ENCODE measurements at places on chromosomes 16 and 17. TPM values are rescaled to one million over a fixed set of nuclear protein-coding genes. Genes with fewer than 3 reads are reported as not detected.

DNA sequence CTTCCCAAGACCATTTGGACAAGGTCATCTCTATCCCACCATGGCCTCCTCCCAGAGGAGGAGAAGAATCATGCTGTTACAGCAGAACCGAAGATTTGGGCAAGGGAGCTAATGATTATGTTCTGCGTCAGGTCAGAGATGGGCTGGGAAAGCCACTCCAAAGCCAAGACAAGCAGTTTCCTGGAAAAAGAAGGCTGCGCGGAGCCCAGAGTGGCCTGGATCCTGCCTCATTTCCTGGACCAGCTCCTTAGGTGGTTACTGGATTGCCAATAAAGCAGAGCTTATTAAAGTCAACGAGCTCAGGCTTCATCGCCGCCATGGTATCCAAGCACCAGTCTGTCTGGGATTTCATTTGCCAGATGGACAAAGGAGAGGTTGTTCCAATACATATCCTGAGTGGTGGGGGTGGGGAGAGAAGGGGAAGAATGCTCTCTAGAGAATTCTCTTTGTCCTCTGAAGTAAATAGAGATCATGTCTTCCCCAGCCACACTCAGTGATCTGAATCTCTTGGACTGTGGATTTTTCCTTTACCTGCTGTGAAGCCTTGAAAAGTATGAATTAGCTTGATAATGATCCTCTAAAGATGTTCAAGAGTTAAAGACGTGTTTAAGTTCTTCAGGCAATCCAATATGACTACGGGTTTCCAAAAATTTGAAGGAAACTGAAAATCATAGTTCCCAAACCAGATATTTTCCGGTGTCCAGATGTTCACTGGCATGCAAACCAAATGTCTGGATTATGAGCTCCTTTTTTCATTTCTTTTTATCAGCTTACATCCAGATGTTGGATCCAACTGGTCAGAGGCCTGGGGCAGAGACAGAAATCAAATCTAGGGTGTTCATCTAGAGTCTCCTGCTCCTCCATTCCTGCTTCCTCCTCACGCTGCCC, 17.7 kb downstream of the PRAC1 start:
- no peak for DNase-seq

DNA sequence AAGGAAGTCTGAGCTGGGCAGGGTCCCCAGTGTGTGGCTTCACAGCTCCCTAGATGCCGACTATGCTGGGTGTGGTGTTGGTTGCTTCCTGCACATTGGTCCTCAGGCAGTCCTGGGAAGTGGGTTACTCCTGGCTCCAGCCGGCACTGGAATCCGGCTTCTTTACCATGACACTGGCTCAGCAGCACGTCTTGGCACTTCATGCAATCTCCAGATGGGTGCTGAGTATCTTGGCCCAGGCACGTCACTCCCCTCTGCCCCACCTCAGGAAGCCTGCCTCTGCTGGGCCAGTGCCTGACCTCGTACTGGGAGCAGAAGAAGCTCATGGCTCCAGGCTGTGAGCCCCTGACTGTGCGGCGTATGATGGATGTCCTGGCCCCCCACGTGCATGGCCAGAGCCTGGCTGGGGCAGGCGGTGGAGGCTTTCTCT, 24.5 kb downstream of the FCSK start:
- no peak for DNase-seq

DNA sequence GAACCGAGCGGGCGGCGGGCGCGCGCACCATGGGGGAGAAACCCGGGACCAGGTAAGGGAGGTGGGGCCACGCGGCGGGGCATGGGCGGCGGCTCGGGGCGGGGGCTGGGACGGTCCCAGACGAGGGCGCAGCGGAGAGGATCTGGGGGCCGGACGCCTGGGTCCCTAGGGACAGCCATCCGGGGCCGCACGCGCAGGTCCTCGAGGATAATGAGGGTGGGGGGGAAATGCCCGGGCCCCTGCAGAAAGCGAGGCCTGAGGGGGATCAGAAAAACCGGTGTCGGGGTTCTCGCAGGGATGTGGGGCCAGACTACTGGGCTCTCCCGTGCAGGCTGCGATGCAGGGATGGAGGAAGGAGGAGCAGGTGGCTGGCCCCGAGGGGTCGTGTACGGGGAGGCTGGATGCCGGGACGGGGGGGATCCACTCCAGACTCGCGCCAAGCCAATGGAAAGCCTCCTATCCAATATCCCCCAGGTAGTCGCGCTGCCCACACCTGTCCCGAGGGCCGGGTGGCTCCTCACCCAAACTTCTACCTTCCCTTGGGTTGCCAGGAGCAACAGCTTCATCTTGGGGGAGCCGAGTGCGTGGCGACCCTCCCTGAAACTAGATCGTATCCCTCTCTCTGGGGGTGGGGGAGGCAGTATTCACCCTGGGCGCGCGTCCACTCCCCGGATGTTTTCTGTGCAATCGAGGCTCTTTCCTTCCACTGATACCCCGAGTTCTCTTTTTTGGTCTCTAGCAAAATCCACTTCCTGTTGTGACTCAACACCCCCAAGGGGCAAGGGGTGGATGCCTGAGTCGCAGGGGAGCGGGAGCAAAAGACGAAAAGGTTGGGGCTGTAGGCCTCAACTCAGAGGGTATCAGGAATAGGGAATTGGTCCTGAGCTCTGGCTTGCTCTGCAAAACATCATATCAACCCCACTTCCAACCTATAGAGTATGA, 532 bp downstream of the ARRB2 start:
- DNase-seq: peak; percentile 78

- DNase-seq: no peak
Observed at GRCh38 chr16:78815713-78816112, 716.3 kb downstream of the WWOX start.

GRCh38 chr17:41965694-41966462, 717 bp upstream of the CNP start:
- DNase-seq: peak; percentile 76

- no peak for DNase-seq
Observed at GRCh38 chr16:12546918-12547607, 256.6 kb downstream of the CPPED1 start.

- DNase-seq: no peak
Observed at GRCh38 chr16:4795181-4795827, at the start of gene SMIM22. TSS of gene SMIM22 (plus strand) at chr16:4795369. CDS start at chr16:4795735, 366 bp downstream.

GRCh38 chr16:79098907-79099306, 501.6 kb downstream of the MAF start:
- DNase-seq: no peak

GRCh38 chr17:76136276-76137000, 4.6 kb downstream of the FOXJ1 start:
- DNase-seq: no peak

ACAP1 gene
- 594 TPM for total RNA-seq

KRTAP4-6 gene
- total RNA-seq: not detected

DNA sequence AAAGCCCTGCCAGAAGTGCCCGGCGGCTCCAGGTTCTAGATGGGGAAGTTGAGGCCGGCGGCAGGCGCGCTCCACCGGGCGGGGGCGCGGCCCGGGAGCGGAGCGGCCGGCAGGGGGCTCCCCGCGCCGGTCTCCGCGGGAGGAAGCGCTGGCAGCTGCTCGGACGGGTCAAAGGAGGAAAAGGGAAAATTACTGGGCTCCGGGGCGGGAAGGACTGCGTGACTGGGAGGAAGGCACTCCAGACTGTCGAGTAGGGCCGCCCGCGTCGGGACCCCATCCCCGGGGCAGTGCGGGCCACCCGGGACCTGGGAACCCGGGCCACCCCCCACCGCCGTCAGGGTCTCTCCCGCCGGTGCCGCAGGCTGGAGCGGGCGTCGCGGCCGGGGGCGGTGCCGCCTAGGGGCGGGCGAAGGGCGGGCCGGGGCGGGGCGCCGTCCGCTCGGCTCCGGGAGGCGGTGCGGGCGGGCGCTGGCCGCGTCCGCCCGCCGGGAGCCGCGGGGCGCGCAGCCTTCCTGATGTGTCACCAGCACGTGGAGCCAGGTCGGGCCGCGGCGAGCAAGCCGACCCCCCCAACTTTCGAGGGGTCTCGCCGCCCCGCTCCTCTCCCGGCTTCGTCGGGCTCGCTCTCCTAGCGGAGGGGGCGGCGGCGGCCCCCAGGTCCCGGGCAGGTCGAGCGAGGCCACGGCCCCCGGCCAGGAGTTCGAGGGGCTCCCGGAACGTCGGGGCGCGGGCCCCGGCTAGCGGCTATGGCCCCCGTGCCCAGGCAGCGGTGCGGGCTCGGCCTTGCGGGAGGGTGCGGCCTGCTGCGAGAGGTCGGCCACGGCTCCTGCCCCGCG, 167.5 kb downstream of the RAB11FIP4 start:
- DNase-seq: peak; percentile 58

TRPV3 gene
- total RNA-seq: 0.41 TPM

RAMP2 gene
- not detected for total RNA-seq

ACBD4 gene
- total RNA-seq: 14.9 TPM

DEXI gene
- total RNA-seq: 30.8 TPM

- no peak for DNase-seq
Observed at GRCh38 chr17:2361010-2361760, 23.9 kb downstream of the SGSM2 start.

LPCAT2 gene
- total RNA-seq: 0.59 TPM

- no peak for DNase-seq
Observed at GRCh38 chr17:42457107-42457792, 1.4 kb upstream of the ATP6V0A1 start.

KCNG4 gene
- total RNA-seq: not detected

PDE6G gene
- 12.5 TPM for total RNA-seq

DNA sequence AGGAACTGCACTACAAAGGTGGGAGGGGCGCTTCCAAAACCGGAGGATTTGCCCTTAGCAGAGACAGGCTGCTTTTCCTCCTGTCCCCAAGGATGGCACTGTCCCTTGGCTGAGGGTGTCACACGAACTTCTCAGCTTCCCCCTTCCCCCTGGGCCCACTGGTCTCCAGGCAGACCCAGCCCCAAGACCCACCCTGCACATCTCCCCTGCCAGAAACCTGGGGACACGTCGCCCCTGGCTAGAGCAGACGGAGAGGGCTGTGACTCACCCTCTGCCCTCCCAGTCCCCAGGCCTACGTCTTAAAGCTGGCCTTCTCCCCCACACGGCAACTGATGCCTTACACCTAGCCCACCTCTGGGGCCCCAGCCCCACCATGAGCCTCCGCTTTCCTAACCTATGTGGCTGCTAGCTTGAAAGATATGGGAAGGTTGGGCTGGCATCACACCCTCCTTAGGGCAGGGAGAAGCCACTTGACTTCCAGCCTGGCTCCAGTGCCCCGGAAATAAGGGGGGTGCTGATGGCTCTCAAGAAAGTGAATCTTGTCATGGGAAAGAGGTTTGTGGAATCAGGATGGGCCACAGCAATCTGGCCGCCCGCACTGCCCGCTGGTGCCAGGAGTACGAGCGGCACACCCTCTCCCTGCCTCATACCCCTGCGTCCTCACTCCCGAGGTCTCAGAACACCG, 4.6 kb downstream of the ZNF319 start:
- DNase-seq: no peak

HOXB5 gene
- not detected for total RNA-seq

CA5A gene
- not detected for total RNA-seq

GRCh38 chr17:50647187-50647586, 12.5 kb downstream of the ABCC3 start:
- no peak for DNase-seq
